Stimulated activated CD8-positive, alpha-beta memory T cell treated with anti-CD3 and anti-CD28 coated beads, Interleukin-7, amount 100 ng/mL, for 1 hour (primary cell): ENCODE measurements at places on chromosomes 7 and 10.

DNA sequence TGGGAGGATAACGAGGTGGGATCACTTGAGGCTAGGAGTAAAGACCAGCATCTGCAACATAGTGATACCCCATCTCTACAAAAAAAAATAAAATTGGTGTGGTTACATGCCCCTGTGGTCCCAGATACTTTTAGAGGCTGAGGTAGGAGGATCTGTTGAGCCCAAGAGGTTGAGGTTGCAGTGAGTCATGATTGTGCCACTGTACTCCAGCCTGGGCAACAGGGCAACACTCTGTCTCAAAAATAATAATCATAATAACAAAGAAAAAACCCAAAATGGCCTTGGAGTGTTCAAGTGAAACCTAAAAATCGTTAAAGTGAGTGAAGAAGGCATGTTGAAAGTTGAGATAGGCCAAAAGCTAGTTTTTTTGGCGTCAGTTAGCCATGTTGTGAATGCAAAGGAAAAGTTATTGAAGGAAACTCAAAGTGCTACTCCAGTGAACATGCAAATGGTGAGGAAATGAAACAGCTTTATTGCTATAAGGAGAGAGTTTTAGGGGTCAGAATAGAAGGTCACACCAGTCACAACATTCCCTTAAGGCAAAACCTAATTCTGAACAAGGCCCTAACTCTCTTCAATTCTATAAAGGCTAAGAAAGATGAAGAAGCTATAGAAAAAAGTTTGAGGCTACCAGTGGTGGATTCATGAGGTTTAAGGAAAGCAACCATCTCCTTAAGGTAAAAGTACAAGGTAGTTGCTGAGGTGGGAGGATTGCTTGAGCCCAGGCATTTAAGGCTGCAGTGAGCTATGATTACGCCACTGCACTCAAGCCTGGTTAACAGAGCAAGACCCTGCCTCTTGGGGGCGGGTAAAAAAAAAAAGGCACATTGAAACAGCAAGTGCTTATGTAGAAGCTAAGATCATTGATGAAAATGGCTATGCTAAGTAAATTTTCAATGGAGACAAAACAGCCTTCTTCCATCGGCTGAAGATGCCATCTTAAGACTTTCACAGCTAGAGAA lies 45.4 kb upstream of the STOX1 start:
- DNase-seq, result no peak

GRCh38 chr7:50962962-50963374 lies 180.3 kb upstream of the GRB10 start:
- DNase-seq, result no peak

DNA sequence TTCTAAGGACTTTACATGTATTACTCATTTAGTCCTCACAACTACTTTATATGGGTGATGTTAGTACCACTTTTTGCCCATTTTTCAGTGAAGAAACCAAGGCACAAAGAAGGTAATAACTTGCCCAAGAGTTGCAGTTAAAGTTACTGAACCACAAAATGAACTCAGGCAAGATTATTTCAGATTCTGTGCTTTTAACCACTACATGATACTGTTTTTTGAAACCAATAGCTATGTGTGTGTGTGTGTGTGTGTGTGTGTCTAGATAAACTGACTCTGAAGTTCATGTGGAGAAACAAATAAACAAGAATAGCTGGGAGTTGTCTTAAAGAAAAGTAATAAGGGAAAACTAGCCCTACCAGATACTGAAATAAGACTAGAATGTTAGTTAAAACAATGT lies 60.8 kb upstream of the OIT3 start:
- DNase-seq, result no peak

- no peak for DNase-seq
Measured at GRCh38 chr7:124074007-124074406, 41.1 kb upstream of the TMEM229A start.

GRCh38 chr10:93838278-93838677 lies 55.5 kb upstream of the SLC35G1 start:
- DNase-seq, result no peak
